Heart left ventricle (tissue), 16 donors: ENCODE measurements at places on chromosomes 11 and 22. TPM values are rescaled to one million over a fixed set of nuclear protein-coding genes. Genes with fewer than 3 reads are reported as not detected.

OR6M1 gene
- not detected for total RNA-seq

OR4X2 gene
- not detected for total RNA-seq

ENTHD1 gene
- not detected for total RNA-seq

MRGPRE gene
- total RNA-seq = not detected

TRMT2A gene
- 20.2 TPM for total RNA-seq

BIRC3 gene
- total RNA-seq = 3.5 TPM

DNA sequence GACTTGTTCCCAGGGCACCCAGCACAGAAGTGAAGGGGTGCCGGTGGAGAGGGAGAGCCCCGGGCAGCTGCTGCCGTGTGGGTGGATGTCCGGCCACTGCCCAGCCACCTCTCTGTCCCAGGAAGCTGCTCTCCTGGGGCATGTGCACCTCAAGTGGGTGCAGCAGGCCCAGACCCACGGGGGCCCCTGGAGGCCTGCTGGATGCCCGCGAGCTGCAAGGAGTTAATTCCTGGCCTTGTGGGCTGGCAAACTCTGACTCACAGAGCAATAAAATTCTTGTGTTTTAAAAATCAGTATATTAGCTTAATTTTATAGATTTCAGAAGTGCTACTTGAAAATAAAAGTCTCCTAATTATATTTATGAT lies 37.4 kb upstream of the KCNQ1OT1 start:
- no peaks in the 10 kb centered on the region for H3K27me3 ChIP-seq
- H3K36me3 ChIP-seq = no peaks in the 10 kb centered on the region
- no peak overlapping the region for H3K4me3 ChIP-seq
- DNase-seq = no peak
- no peak overlapping the region for H3K27ac ChIP-seq

DNA sequence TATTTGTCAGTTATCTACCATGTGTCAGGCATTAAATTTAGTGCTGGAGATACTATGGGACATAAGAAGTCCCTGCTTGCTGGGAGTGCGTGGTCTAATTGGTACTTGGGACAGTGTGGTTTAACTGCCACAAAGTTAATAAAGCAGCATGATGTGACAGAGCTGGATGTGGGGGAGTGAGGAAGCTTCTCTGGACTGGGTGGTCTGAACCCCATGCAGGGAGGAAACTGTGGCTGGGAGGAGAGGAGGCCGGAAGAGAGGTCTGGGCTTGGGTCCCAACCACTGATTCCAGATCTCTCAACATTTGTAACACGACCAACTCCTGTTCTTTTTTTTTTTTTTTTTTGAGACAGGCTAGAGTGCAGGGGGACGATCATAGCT lies 37.1 kb downstream of the ST3GAL4 start:
- no peak overlapping the region for H3K4me3 ChIP-seq
- H3K36me3 ChIP-seq = no peaks in the 10 kb centered on the region
- no peak for DNase-seq
- peaks cover 62% of the 10 kb centered on the region for H3K4me1 ChIP-seq
- H3K27ac ChIP-seq = peak overlapping the region; percentile 81

GRCh38 chr22:40967111-40967760 lies 16.1 kb downstream of the RBX1 start:
- H3K36me3 ChIP-seq = peaks cover 97% of the 10 kb centered on the region
- no peak overlapping the region for H3K27ac ChIP-seq
- peaks cover 3% of the 10 kb centered on the region for H3K4me1 ChIP-seq
- no peak overlapping the region for H3K4me3 ChIP-seq
- no peaks in the 10 kb centered on the region for H3K27me3 ChIP-seq
- DNase-seq = no peak
